GM23338 (cell line): ENCODE measurements at places on chromosomes 1 and 21. TPM values are rescaled to one million over a fixed set of nuclear protein-coding genes. Genes with fewer than 3 reads are reported as not detected.

- H3K4me1 ChIP-seq, result 0 out of 2 replicates have a peak, but pooled peaks cover 10% of the 10 kb centered on the region
- no peaks in the 10 kb centered on the region for H3K27me3 ChIP-seq
- no peak overlapping the region for H3K4me3 ChIP-seq
- DNase-seq, result no peak
- no peaks in the 10 kb centered on the region for H3K36me3 ChIP-seq
Observed at GRCh38 chr1:233629305-233629935, 15.5 kb downstream of the KCNK1 start.

- H3K4me1 ChIP-seq, result peaks cover 10% of the 10 kb centered on the region
- no peak overlapping the region; the same call in 1 of the 2 replicates for H3K4me3 ChIP-seq
- H3K27me3 ChIP-seq, result no peaks in the 10 kb centered on the region
- H3K27ac ChIP-seq, result no peak overlapping the region
- no peaks in the 10 kb centered on the region for H3K36me3 ChIP-seq
- peak; percentile 91 for DNase-seq
Observed at GRCh38 chr1:203216274-203217138, 13.0 kb downstream of the CHIT1 start.

The FOXO6 gene
- total RNA-seq, result 4.2 and 4.5 TPM in 2 replicates

The GBP7 gene
- not detected in 2 replicates for total RNA-seq
